ENCODE measurements at places on chromosomes 5 and 9. TPM values are rescaled to one million over a fixed set of nuclear protein-coding genes. Genes with fewer than 3 reads are reported as not detected.

The PCDHA11 gene
- not detected for total RNA-seq

The ACTBL2 gene
- 0.35 TPM for total RNA-seq

The TXNDC15 gene
- total RNA-seq: 26.0 TPM

The BARHL1 gene
- not detected for total RNA-seq

The TPM2 gene
- total RNA-seq: 320 TPM

The PCDHB5 gene
- total RNA-seq: 0.63 TPM

The GRXCR2 gene
- not detected for total RNA-seq

The RXRA gene
- 40.1 TPM for total RNA-seq
